GM13977 (cell line): ENCODE measurements at places on chromosomes 5 and 9.

DNA sequence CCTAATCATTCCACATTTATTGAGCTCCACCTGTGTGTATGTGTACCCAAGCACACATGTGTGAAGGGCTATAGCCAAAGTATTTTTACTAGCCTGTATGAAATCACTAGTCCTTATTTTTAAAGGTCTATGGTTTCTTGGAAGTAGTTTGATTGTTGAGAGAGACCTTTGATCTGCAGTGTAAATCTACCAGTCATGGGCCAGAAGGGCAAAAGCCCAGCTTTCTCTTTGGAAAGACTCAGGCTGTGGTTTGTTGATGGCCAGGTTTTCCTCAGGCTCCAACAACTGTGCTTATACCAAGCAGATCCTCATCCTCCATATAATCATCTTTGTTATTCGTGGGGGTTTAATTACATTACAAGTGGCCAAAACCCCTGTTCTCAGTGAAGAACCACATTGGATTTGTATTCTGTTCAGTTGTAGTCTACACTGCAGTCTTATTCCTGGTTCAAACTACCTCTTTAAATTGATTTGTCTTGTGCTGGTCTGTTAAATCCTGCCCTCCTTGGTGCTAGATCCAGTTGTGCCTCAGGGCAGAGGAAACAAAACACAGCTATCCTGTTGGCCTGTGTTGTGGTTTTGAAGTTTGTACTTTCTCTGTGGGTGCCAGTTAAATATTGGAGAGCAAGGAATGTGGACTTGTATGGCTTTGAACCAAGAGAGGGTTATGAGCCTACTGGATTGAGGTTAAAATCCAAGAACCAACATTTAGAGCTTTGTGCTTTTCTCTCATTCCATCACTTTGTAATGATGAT is 13.3 kb downstream of the CDC26 start:
- no peak for DNase-seq

DNA sequence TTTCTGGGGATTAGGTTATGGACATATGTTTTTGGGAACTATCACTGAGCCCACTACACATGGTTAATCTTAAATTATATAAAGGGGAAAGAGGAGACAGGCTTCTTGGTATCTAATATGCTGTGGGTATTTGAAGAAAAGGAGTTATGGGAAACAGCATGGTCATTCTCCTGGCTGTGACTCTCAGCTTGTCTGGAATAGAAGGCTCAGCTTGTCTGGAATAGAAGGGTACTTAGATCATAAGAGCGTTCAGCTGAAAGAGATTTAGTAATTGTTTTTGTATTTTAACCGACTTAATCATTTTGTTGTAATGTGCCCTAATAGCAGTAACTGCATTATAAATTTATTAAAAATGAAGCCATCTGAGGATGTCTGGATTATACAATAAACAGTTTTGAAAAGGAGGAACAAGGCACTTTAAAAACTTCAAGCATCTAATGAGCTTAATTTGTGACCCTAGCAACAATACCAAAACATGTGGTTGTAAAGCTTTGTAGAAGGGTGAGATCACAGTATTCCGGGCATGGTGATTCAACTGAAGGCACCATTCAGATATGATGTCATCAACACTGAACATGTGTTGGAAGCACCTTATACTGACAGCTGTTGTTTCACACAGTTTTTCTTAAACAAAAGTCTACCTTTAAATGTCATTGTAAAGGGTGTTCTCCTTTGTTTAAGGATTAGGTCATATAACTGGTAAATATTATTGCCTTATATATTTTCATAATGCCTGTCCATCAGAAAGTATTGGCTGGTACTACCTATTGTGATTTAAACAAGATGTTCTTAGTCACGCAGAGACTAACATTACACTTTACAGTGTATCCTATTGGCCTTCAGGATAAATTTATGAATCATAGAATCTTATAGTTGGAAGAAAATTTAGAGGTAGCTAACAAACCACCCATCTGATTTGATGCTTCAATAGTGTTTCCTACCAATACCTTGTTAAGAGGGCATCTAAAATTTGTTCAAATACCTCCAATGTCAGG is 2174.1 kb upstream of the WWC1 start:
- DNase-seq: no peak

DNA sequence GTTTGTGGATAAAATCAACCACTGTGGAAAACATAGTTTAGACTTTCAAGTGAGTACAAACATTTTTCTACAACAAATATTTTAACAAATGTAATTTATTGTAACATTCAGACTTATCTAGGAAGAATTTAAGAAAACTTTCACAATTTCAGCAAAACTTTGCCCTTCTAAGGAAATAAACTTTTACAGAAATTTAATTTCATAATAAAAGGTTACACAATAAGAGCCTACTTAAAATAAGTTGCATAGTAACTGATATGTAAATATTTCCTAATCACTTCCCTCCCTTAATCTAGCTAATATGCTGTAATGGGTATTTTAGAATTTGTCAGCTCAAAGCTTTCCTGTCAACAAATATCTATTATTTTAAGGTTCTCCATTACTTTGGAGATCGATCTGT is 1899.9 kb downstream of the MAT2B start:
- no peak for DNase-seq

- DNase-seq: no peak
Measured at GRCh38 chr5:33317271-33317670, 123.5 kb upstream of the TARS1 start.

DNA sequence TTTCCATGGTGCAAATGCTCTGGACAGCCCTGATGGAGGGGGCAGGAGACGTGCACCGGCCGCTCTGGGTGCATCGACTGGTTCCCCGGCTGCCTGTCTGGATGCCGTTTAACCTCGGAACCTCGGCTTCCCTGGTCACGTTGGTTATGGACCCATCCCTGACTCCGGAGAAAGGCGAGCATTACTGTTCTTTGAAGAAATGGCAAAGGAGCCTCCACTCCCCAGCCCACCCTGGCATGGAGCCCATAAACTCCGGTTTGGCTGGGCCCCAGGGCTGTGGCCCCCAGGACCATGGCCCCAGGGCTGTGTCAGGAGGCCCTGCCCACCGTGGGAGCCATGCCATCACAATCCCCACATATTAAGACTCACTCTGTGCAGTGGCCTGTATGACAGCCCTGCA is 28.9 kb downstream of the DBH start:
- DNase-seq: no peak

DNA sequence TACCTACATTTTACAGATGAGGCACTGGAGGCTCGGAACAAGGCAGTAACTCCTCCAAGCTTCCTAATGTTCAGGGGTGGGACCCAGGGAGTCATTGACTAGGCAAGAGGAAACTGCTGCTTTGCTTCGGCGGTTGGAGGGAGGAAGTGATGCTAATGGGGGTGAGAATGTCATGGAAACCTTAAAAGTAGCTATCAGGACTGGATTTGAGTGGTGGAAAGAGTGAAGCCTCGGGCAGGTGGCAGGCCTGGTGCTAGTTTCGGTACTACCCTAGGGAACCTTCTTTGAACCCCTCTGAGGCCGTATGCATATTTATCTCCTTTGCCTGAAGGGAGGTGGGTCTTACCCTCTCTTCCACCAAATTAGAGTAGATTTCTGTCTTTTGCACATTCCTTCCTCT is 1.6 kb downstream of the BSPRY start:
- DNase-seq: peak; percentile 59

GRCh38 chr9:134313470-134313869 is 12.8 kb upstream of the RXRA start:
- no peak for DNase-seq

DNA sequence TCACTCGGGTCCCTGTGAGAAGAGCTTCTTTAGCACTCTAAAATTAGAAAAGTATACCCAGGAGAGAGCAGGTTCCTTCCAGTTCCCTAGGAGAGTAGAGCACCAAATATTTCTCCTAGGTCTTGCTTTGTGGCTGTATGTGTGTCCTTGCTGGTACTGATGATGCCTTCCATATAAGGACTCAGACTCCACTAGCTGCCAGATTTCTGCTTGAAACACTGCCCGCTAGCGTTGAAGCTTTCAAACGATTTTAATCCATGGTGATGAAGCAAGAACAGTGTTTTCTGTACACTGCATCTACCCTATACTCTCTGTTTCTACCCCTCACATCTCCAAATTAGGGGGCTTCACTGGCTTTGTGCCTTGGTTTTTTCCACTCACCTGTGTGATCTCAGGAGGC is 2.4 kb upstream of the SMC2 start:
- peak; percentile 17 for DNase-seq

DNA sequence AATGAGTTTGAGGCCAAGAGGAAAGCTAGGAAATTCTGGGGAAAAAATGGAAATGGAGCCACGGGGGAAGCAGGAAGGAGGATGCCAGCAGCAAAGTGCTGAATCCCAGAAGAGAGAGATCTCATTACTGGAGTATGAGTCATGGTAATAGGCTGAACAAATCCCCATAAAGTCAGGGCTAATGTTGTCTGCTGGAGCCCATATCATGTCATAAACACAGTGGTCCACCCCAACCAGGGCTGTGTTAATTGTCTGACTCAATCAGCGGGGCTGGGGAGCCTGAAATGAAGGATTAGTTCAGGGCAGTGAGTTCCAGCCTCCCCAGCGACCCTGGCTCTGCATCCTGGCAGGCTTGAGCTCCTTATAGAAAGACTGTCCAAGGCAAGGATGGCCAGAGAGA is 68.8 kb downstream of the TLR4 start:
- no peak for DNase-seq

DNA sequence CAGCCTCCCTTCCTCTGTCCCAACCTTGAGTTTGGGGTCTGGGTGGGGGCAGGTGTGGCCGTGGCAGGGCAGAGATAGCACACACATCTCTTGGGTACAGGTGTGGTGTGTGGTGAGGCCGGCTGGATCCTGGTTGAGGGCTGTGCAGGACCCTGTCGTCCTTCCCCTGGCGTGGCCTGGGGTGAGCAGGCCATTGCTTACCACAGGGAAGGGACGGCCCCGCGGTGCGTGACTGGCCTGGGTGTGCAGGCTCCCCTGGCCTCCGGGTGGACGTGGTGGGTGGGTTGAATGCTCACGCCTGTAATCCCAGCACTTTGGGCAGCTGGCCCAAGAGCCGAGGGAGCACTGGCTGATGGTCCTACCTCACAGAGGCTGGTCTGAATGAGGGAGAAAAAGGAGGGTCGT is 1.2 kb downstream of the ARRDC1 start:
- DNase-seq: no peak

- no peak for DNase-seq
Measured at GRCh38 chr5:157475432-157475831, 15.4 kb downstream of the NIPAL4 start.

GRCh38 chr9:82920154-82920553 is 142.8 kb downstream of the RASEF start:
- no peak for DNase-seq

DNA sequence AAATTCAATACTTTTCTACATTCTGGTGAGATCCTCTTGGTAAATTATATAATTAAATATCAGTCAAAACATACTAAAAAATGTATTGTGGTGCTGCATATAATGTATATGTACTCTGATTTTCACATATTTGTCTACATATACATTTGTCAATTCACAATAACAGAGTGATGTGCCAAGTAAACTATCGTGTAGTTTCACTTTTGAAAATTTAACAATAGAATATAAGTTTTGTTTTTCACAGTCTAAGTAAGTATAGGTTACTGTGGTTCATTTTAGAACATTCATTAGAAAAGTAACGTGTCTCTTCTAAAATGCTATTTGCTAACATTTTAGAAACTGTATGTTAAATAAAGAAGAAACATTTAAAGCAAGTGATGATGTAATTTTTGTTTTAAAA is 73.6 kb downstream of the NR3C1 start:
- DNase-seq: no peak

GRCh38 chr5:148290271-148291195 is 21.7 kb upstream of the SPINK7 start:
- peak; percentile 5 for DNase-seq

DNA sequence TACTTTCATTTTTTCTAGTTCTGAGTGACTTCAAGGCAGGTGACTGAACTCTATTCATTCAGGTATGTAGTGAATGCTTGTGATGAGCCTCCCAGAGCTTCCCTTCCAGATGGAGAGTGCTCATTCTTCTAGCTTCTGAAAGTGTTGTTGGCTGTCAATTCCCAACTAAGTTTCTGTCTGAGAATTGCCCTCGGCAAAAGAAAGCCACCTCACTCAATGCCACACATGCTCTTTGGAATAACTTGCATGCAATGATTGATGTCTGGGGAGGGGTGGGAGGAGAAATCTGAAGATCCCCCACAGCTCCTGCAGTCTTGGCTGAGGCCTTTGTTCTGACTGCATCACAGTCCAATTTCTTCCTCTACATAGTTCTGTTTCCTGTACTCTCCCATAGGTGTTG is 123.1 kb upstream of the C6 start:
- no peak for DNase-seq

DNA sequence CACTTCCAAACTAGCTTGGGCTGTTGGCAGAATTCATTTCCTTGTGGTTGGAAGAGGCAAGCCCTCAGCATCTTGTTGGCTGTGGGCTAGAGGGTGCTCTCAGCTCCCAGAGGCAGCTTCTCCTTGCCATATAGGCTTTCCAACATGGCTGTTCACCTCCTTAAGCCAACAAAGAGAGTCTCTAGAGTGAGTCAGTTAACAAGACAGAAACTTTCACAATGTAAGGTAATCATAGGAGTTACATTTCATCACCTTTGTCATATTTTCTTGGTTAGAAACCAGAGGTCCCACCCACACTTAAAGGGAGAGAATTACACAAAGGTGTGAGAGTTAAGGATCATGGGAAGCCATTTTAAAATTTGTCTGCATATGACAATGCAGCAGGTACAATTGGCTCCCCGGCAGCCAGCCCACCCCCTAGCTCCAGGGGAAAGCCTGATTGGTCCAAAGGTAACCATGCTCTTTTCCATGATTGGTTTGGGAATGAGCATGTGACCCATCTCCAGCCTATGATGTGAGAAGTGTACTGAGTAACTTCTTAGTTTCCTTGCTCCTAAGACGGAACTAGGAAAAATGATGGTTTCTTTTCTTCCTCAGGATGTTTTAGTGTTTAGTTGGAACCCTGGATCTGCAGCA is 109.8 kb upstream of the MSX2 start:
- DNase-seq: no peak
